Epithelial cell of proximal tubule (primary cell): ENCODE measurements at places on chromosomes 4 and X. TPM values are rescaled to one million over a fixed set of nuclear protein-coding genes. Genes with fewer than 3 reads are reported as not detected.

- no peak for DNase-seq
These were observed 9.2 kb downstream of the GUCY1A1 start for GRCh38 chr4:155675709-155676429.

DNA sequence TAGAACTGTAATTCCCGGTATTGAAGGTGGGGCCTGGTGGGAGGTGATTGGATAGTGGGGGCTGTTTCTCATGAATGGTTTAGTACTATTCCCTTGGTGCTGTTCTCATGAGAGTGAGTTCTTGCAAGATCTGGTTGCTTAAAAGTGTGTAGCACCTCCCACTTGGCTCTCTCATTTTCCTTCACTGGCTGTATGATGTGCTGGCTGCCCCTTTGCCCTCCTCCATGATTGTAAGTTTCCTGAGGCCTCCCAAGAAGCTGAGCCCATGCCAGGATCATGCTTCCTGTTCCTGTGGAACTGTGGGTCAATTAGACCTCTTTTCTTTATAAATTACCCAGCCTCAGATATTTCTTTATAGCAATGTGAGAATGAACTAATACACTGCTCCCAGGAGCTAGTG lies 8.7 kb downstream of the ANXA10 start:
- no peak for DNase-seq

- DNase-seq = no peak
These were observed 173.9 kb upstream of the CENPE start for GRCh38 chr4:103372002-103372558.

DNA sequence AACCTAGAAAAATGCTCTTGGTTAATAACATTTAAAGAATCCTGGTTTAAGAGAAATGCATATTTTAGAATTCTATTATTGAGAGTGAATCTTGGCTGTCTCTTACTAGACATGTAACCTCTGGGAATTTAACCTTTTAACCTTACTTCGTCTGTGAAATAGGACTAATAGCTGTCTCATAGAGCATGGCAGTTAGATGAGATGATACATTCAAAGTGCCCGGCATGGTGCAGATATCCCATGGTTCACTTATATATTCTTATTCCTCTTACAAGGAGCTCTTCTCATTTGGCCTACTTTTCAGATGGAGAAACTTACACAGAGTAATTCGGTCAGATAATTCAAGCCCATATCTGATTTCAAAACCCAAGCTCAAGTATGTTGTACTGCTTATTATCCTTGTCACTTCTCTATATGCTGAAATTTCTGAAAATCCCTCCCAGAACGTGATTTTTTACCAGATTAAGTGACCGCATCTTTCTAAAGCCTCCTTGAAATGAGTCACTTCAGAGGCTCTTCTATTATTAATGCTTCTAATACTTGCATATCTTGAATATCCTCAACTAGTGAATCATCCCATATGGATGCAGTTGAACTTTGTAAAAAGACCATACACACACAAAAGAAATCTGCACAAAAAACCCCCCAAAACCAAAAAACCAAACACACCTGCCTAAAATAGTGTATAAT lies 4.9 kb downstream of the CDKN2AIP start:
- DNase-seq = no peak

GRCh38 chr4:179200681-179201080 lies 1758.4 kb upstream of the AGA start:
- DNase-seq = no peak

DNA sequence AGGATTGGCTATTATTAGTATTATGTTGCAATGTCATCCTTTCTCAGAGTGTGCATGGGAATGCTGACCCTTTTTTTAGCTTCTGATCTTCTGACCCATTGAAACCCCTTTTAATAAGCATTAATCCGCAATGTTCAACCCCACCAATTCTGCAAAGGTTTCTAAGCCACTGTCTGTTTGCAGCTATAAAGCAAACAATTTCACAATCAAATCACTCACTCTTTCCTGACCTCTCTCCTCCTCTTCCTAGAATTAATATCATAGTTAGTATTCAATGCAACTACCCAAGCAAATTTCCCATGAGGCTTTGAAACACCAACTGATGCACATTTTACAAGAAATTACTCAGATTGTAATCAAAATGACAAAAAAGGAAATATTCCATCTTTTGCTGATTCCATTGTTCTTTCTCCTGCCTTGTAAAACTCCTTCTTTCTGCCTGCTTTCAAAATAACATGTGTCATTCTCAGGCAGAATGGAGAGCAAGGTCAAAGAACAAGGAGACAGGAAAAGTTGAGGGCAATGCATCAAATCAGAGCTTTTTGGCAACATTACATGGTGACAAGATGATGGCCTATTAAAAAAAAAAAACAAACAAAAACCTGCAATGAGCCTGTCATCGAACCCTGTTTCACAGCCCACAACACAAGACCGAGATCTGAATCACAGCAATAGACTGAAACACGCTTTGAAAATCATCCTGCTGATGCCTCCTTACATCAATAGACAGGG lies 253.2 kb upstream of the AR start:
- no peak for DNase-seq

DNA sequence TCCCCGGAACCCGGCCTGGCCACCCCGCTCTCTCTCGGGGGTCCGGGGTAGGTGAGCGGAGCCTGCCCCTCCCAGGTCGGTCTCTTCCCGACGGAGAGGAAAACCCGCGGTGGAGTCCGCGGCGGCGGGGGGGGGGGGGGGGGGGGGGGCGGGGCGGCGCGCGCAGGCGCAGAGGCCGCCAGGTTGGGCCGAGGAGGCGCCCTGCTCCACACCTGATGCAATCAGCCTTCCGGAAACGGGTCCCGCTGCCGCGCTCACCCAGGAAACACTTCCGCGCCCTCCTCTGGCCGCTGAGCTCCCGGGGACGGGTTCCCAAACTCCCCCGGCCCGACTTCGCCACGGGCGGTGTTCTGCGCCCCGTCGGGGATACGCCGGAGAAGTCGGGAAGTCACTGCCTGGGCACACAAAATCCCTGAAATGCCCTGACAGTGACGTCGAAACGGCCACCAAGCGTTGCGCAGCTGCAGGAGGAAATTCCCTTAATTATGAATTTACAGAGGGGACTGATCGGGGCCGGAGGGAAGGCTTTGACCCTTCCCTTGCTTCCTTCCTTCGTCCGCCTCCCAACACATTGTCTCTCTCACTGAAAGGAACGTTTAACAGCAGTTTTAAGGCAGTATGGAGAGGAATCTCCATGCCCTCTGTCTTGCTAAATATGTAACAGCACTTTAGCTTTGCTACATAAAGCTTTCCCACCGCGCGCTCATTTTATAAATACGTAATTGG lies 2.1 kb upstream of the APBB2 start:
- DNase-seq = no peak

- DNase-seq = no peak
These were observed 412.2 kb upstream of the FAT1 start for GRCh38 chr4:187135878-187136277.

The MAGEB16 gene
- not detected in 2 replicates for total RNA-seq

The ETDB gene
- not detected in 2 replicates for total RNA-seq

The KLHL34 gene
- 0.12 and 0.65 TPM in 2 replicates for total RNA-seq

The GAGE12J gene
- total RNA-seq = not detected in 2 replicates

The SPARCL1 gene
- total RNA-seq = not detected in 2 replicates

The ELK1 gene
- 21.9 and 31.8 TPM in 2 replicates for total RNA-seq
